Panc1 (cell line): ENCODE measurements at places on chromosomes 12 and 14. TPM values are rescaled to one million over a fixed set of nuclear protein-coding genes. Genes with fewer than 3 reads are reported as not detected.

The KCNK13 gene
- not detected for total RNA-seq

The BCL2L14 gene
- total RNA-seq, result not detected

The SERPINA9 gene
- not detected for total RNA-seq

The TPH2 gene
- total RNA-seq, result not detected

The FICD gene
- total RNA-seq, result 10.1 TPM

DNA sequence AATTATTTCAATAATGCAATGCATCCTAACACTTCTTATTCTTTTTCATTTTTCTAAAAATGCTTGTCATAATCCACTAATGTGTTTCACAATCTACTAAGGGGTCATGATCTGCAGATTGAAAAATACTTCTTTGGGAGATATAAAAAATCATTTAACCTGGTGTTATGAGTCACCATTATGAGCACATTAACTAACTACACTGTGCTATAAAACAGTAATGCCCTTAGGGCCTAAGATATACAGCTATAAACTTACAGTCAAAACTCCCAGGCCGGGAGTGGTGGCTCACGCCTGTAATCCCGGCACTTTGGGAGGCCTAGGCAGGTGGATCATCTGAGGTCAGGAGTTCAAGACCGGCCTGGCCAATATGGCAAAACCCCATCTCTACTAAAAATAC, 14.2 kb downstream of the ATXN2 start:
- no peak overlapping the region for H3K27ac ChIP-seq
- H3K36me3 ChIP-seq, result no peaks in the 10 kb centered on the region
- no peaks in the 10 kb centered on the region for H3K27me3 ChIP-seq
- 0 out of 2 replicates have a peak, but pooled peaks cover 4% of the 10 kb centered on the region for H3K4me1 ChIP-seq
- no peak for DNase-seq
- H3K4me3 ChIP-seq, result no peak overlapping the region

DNA sequence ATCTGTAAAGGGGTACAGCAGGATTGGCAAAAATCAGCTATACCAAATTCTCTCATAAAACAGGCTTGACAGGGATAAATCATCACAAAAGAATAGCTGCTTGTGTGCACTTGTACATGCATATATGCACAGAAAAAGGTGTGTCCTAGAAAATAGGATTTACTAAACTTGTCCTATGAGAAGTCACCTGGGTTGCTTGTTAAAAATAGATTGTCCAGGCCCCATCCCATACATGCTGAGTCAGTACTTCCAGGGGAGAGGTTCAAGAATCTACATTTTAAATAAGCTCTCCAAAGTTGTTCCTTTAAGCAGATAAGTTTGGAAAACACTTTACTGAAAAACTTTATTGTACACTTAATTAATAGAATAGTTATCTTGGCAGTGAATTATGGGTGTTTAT, 123.1 kb downstream of the ANO6 start:
- no peak overlapping the region for H3K4me3 ChIP-seq
- H3K27me3 ChIP-seq, result no peaks in the 10 kb centered on the region
- no peaks in the 10 kb centered on the region; the same call in 1 of the 2 replicates for H3K4me1 ChIP-seq
- peaks cover 4% of the 10 kb centered on the region; the same call in 1 of the 2 replicates for H3K36me3 ChIP-seq
- DNase-seq, result no peak

DNA sequence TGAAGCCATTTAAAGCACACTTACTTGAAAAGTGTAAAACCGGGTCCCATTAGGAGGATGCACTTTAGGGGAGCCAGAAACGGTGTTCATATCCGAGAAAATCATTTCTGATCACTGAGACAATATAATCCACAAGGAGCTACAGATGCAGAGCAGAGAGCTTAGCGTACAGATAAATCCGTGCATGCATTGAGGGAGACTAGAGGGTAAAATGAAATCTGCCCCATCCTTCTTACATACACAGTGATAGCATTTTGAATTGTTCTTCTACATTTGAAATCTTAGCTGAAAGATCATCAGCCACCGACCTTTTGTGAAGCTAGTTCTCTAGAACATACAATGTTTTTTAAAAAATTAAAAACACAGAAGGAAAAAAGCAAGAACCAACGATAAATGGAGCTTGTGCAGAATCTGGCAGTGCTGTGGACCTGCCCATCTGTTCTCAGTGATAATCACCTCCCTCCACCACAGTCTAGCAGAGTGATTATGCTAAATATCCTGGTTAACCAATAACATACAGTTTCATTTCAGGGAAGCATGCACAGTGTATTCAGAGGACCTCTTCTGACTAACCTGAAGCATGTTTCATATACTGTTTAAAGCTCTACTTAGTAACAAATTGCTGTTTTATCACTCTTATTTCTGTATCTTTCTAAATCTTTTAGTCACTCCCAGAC, 161.1 kb downstream of the PPFIA2 start:
- H3K4me1 ChIP-seq, result no peaks in the 10 kb centered on the region
- DNase-seq, result no peak
- H3K27ac ChIP-seq, result no peak overlapping the region

DNA sequence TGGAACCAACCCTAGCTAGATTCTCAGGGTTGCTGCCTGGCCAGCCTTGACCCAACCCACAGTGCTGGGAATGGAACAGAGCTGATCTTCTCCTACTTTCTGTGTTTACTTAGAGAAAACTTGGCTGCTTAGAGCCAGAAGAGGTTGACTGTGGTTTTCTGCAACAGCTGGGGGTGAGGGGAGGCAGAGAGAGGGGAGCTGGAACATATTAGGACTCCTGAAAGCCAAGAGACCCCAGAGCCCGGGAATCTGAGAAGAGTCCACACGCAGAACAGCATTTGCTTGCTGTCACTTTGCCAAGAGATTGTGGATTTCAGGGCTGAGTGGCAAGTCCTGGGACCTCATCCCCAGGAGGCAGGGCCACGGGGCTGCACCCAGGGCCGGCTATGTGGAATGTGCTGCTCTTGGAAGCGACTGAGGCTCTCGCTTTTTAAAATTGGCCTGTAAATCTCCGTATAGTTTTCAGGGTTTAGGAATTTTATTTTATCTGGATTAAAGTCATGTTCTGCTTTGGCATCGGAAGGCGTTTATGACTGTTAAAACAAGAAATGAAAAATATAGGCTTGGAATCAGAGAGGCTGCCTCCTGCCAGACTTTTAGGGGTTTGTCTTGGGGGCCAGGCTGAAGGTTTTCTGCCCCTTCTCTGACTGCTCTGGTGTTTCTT, 22.3 kb upstream of the MED13L start:
- no peak overlapping the region for H3K4me3 ChIP-seq
- no peaks in the 10 kb centered on the region for H3K27me3 ChIP-seq
- no peaks in the 10 kb centered on the region for H3K36me3 ChIP-seq
- H3K27ac ChIP-seq, result 0 out of 2 replicates have a peak overlapping the region, but pooled peaks have one; percentile 18
- no peak for DNase-seq

- H3K4me1 ChIP-seq, result peaks cover 69% of the 10 kb centered on the region
- DNase-seq, result no peak
- H3K27me3 ChIP-seq, result no peaks in the 10 kb centered on the region
- H3K27ac ChIP-seq, result peak overlapping the region; percentile 88
- no peaks in the 10 kb centered on the region for H3K36me3 ChIP-seq
Measured at GRCh38 chr12:122106843-122107242, 28.3 kb downstream of the MLXIP start.

- H3K4me1 ChIP-seq, result peaks cover 3% of the 10 kb centered on the region
- peak overlapping the region; percentile 29; the same call in 1 of the 2 replicates for H3K27ac ChIP-seq
- H3K27me3 ChIP-seq, result no peaks in the 10 kb centered on the region
- no peaks in the 10 kb centered on the region for H3K36me3 ChIP-seq
- DNase-seq, result no peak
Measured at GRCh38 chr14:77007183-77007974, 21.1 kb downstream of the IRF2BPL start.

- H3K27ac ChIP-seq, result peak overlapping the region; percentile 100
- peaks cover 5% of the 10 kb centered on the region; the same call in 1 of the 2 replicates for H3K27me3 ChIP-seq
- no peaks in the 10 kb centered on the region for H3K36me3 ChIP-seq
- peak; percentile 94 for DNase-seq
- H3K4me3 ChIP-seq, result peak overlapping the region; percentile 90
Measured at GRCh38 chr12:26125400-26126339, 833 bp upstream of the BHLHE41 start.

- H3K36me3 ChIP-seq, result no peaks in the 10 kb centered on the region
- H3K27ac ChIP-seq, result no peak overlapping the region
- H3K27me3 ChIP-seq, result peaks cover 2% of the 10 kb centered on the region; the same call in 1 of the 2 replicates
Measured at GRCh38 chr14:66244834-66245233, 241.3 kb upstream of the CCDC196 start.

DNA sequence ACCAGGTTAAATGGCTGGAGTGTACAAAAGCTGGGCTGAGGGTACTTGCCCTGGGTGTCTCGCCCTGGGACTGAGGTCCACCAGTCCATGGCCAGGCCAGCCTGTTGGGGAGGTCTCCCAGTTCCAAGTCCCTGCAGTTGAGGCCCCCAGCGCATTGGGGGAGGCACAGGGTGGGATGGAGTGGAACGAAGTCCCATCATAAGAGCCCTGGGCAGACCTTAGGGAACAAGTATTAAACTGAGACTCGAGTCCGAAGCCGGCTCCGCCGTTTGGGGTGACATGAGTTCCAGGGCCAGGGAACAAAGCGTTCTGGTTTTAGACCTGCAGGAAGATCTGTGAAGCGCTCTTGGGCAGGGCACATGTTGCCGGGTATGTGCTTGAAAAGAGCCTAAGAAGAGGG, 84.7 kb downstream of the ALG10 start:
- H3K4me1 ChIP-seq, result no peaks in the 10 kb centered on the region
- no peaks in the 10 kb centered on the region for H3K27me3 ChIP-seq
- H3K4me3 ChIP-seq, result no peak overlapping the region
- no peak for DNase-seq
- H3K36me3 ChIP-seq, result no peaks in the 10 kb centered on the region

DNA sequence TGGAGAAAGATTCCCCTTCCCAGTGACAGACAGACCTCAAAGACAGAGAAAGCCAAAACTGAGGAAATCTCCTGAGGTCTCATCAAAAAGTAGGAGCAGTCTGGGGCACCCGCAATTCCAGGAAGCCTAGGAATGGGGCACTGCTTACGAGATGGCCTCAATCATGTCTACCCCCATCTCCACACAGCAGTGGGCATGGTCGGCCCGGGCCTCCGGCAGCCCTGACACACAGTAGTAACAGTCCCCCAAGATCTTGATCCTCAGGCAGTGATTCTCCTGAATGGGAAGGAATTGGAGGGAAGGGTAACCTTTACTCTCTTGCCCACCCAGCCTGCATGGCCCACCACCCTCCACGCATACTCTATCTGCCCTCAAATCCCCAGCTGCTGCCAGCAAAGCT, 11.9 kb downstream of the ADCY6 start:
- H3K4me3 ChIP-seq, result no peak overlapping the region
- no peak for DNase-seq
- no peak overlapping the region for H3K27ac ChIP-seq
- no peaks in the 10 kb centered on the region for H3K4me1 ChIP-seq
- no peaks in the 10 kb centered on the region for H3K36me3 ChIP-seq
- no peaks in the 10 kb centered on the region for H3K27me3 ChIP-seq

DNA sequence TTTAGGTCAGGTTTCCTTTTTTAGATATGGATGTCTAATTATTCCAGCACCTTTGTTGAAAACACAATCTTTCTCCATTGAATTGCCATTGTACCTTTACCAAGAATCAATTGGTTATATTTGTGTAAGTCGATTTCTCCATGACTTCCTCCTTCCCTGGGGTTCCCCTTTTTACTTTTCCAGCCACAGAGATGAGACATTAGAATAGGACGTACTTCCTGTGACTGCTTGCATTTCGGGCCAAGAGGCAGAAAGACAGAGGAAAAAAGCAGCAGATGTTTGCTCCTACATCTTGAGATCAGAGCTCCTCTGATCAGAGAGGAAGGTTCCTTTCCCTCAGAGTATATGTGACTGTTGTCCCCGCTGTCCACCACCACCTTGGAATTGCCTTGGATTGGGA, 453.7 kb upstream of the RGS6 start:
- H3K4me3 ChIP-seq, result no peak overlapping the region
- H3K27me3 ChIP-seq, result no peaks in the 10 kb centered on the region
- no peaks in the 10 kb centered on the region for H3K36me3 ChIP-seq
- no peak overlapping the region for H3K27ac ChIP-seq
- no peaks in the 10 kb centered on the region for H3K4me1 ChIP-seq
- no peak for DNase-seq

DNA sequence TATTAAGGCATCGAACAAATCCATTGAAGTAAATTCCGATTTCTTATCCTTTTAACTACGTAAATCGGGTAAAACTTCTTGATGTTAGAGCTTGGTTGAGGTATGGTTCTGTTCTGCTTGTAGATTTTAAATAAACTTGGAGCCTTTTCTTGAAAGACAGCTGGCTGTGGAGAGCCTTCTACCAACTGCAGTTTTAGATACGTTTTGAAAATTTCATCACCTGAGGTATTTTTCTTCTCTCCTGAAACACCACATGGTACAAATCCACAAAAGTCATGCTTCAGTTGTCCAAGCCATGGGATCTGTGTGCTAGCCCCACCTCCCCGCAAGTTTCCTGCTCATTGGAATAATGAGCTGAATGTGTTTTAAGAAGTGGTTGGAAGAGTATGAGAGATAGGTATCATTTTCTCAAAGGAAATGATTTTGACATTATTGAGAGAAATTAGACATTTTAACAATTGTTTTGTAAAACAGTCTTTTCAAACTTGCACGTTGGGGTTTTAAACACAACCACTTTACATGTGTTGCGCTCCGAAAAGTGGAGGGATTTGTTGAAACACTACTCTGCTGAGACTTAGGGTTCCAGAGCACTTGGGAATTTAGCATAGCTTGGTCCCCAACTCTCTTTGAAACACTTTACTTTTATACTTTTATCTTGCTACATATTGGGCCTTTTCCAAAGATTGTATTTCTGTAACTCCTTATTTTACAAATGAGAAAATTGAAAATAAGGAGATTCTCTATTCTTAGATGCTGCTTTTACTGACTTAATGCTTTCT, 1.4 kb downstream of the PPM1A start:
- H3K27ac ChIP-seq, result peak overlapping the region; percentile 88
- peak overlapping the region; percentile 76 for H3K4me3 ChIP-seq
- peaks cover 18% of the 10 kb centered on the region; the same call in 1 of the 2 replicates for H3K4me1 ChIP-seq
- no peaks in the 10 kb centered on the region for H3K27me3 ChIP-seq

- H3K4me3 ChIP-seq, result peak overlapping the region; percentile 87
- peaks cover 33% of the 10 kb centered on the region for H3K4me1 ChIP-seq
- no peaks in the 10 kb centered on the region for H3K36me3 ChIP-seq
- no peak for DNase-seq
- H3K27ac ChIP-seq, result peak overlapping the region; percentile 84
- no peaks in the 10 kb centered on the region for H3K27me3 ChIP-seq
Measured at GRCh38 chr12:62934239-62934798, 631 bp downstream of the PPM1H start.

- H3K27me3 ChIP-seq, result peaks cover 6% of the 10 kb centered on the region
- H3K27ac ChIP-seq, result no peak overlapping the region
- H3K36me3 ChIP-seq, result no peaks in the 10 kb centered on the region
- DNase-seq, result no peak
Measured at GRCh38 chr14:56150645-56151345, 32.6 kb downstream of the PELI2 start.

GRCh38 chr12:96240656-96241055, 46.5 kb downstream of the ELK3 start:
- H3K4me1 ChIP-seq, result peaks cover 3% of the 10 kb centered on the region; the same call in 1 of the 2 replicates
- no peaks in the 10 kb centered on the region for H3K36me3 ChIP-seq
- no peak overlapping the region for H3K27ac ChIP-seq
- H3K27me3 ChIP-seq, result no peaks in the 10 kb centered on the region
- no peak for DNase-seq

DNA sequence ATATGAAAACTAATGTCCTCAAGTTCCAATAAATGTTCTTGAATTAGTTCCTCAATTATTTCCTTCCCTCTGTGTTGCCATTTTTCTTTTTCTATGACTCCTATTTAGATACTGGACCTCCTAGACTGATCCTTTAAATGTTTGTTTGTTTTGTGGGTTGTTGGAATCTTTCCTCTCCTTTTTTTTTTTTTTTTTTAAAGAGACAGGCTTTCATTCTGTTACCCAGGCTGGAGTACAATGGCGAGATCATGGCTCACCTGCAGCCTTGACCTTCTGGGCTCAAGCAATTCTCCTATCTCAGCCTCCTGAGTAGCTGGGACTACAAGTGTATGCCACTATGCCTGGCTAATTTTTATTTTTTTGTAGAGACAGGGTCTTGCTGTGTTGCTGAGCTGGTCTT, 9.6 kb downstream of the PRKAG1 start:
- H3K27ac ChIP-seq, result no peak overlapping the region
- H3K27me3 ChIP-seq, result no peaks in the 10 kb centered on the region
- H3K4me1 ChIP-seq, result no peaks in the 10 kb centered on the region
